Stimulated activated CD4-positive, alpha-beta T cell treated with anti-CD3 and anti-CD28 coated beads, Interleukin-15, amount 100 ng/mL, for 48 hours (primary cell): ENCODE measurements at places on chromosomes 2 and 18.

DNA sequence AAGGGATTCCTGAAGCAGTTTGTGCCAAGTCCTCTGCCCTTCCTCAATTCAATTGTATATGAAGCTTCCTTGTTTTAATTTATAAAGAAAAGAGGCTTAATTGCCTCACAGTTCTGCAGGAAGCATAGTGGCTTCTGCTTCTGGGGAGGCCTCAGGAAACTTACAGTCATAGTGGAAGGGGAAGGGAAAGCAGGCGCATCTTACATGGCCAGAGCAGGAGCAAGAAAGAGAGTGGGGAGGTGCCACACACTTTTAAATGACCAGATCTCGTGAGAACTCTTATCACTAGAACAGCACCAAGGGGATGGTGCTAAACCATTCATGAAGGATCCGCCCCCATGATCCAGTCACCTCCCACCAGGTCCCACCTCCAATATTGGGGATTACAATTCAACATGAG lies 114.2 kb downstream of the SGPP2 start:
- DNase-seq = no peak

DNA sequence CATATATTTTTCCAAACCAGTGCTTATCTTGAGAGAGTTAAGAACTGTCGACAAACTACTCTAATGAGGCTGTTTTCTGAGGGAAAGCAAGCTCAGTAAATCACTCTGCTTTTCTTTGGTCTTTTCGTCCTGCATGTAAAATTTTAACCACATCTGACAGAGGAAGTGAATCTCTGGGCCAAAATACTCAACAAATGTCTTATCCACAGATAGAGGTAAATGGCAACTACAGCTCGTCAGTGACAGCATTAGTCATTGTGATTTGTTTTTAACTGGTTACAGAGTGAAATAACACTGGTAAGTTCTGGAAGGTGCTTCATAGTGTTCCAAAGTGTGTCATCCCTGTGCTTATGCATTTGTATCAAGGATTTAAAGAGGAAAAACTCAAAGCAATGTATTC lies 82.6 kb upstream of the SLC8A1 start:
- DNase-seq = no peak

DNA sequence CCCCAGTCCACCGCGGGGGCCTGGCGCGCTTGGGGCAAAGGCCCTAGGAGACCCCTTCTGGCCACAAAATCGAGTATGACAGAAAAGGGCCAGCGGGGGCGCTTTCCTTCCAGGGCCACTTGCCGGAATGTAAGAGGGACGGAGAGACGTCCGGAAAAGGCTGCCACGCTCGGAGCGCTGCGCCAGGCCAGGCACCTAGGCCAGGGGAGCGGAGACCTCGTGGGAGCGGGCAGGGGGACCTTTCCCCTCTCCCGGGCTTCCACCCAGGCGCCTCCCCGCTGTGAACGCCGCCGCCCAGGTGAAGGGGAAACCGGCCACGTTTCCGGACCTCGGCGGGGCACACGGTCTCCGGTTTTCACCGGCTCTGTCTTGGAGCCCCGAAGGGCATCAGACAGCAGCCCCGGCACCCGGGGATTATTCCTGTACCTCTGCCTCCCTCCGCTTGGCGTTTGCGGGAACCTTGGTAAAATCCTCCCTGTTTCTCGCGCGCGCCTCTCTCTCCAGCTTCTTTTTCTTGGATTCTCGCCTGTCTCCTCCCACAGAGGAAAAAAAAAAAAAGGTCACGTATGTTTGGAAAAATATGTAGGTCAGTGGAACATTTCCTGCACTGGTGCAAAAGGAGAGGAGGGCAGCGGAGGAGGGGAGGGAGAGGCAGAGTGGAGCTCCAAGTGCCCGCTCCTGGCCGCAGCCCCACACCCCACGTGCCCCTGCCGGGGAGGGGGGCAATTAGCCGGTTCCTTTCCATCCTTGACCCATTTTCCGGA lies 1.2 kb upstream of the NPAS2 start:
- no peak for DNase-seq

GRCh38 chr18:57705011-57705410 lies 83.4 kb upstream of the NARS1 start:
- no peak for DNase-seq

GRCh38 chr2:3377279-3377611 lies 373 bp downstream of the EIPR1 start:
- DNase-seq = peak; percentile 7

- DNase-seq = no peak
These were observed 212.7 kb downstream of the DYSF start for GRCh38 chr2:71666094-71666474.

DNA sequence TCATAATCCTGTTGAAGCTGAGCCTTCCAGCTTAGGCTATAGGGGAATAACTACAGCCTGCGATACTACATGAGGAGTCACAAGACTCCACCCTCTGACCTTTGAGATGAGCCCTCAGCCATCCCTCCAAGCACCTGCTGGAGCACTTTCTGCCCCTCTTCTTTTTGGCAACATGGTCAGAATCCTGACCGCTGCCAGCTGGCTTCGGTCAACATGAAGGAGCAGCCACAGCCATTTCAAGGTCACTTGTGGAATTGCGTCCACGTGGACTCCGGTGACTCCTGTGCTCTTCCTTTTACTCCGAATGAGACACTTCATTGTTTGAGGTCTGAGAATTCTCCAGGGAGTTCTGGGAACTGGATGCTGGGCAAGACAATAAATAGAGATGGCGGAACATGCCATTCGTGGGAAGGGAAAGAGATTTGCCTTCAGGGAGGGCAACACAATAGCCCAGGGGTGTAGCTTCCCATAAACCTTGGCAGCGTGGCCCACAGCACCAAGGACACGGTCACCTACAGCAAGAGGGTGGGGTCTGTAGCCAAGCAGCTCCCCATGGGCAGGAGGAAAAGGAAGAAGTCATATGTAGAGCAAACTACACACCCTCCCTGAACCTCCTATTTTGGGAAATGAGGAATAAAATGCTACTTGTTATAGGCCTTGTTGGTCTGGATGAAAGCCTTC lies 73.3 kb upstream of the PPP1CB start:
- DNase-seq = no peak

DNA sequence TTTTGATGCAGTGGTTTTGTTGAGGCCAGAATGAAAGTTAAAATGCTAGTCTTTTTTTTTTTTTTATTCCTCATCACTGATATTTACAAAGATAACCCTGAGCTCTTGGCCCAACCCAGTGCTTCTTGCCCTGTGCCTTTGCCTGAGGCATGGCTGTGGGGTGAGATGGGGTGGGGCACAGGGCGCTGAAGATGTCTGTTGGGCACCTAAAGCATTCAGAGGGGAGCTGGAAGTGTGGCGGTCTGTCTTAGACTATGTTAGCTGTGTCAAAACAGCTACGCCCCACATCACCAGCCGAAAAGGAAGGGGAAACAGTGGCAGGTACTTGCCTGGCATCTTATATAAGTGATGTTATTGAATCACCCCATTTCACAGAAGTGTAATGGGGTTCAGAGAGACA lies 20.7 kb downstream of the TOGARAM2 start:
- DNase-seq = no peak

- DNase-seq = no peak
These were observed 1.8 kb upstream of the MPV17 start for GRCh38 chr2:27324720-27325119.

DNA sequence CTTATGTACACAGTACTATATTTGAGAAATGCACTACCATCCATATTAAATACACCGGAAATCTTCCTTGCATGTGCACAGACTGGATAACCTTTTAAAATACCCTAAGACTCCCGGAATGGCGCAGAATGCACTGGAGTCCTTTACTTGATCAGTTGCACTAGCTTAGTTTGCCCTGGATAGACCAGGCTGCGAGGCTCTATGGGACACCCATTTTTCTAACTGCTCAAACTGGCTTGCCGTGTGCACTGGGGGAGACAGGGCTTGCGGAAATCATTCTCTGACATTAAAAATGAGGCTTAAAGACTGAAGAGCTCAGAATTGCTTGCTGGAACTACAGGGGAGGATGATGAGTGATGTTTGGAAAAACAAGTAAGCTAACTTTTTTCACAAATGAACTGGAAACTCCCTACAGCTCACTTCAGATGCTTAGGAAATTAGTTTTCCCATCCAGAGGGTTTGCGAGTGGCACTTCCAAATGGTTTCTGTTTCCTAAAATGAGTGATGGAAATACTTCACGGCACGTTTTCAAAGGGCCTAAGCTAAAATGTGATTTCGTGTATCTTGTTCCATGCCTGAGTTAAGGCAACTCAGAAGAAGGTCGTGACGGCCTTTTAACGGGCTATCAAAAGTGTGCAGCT lies 2.7 kb downstream of the NCK2 start:
- no peak for DNase-seq
